ENCODE measurements at places on chromosomes 16 and 17.

DNA sequence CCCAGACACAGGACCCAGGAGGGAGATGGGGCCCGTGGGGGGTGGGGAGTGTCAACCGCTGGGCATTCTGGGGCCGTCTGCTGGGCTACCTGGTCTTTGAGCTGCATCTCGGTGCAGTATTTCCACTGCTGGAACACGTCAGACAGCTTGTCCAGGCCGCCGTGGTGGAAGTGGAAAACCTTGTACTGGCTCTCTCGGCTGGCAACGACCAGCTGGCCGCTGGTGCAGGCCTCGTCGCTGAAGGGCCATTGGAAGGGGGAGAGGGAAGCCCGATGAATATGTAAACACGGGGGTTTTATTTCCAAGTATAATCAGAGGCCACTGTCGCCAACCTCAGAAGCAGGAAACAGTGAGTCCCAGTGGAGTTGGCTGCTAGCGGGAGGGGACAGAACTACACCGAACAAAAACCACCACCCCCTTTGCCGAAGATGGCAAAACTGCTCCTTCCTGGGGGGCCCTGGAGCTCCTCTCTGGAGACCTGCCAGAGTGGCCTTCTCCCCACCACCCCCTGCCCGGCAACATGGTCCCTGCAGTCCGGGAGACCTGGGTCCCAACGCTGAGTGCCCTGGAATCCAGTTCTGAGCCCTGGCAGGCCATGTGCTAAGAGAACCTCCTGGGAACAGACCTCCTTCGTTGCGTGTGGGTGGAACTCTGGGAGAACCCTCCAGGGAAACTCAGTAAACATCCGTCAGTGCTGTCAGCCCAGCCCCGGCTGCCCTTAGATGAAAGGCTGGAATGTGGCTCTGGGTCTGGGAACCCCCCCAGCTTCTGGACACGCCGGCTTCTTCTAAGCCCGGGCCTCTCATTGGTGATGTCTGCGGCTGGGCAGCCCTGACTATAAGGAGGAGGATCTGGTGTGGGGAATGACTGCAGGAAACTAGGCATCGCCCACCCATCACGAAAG, 84.1 kb downstream of the TBC1D16 start:
- DNase-seq: peak; percentile 95

- DNase-seq: no peak
Observed at GRCh38 chr17:72906306-72906705, 186.2 kb downstream of the SLC39A11 start.

- peak; percentile 30 for DNase-seq
Observed at GRCh38 chr16:4505356-4506147, 29.4 kb downstream of the HMOX2 start.

- peak; percentile 71 for DNase-seq
Observed at GRCh38 chr16:15498427-15499175, 64.2 kb downstream of the BMERB1 start.

GRCh38 chr17:5042157-5043022, 7.2 kb upstream of the SLC52A1 start:
- no peak for DNase-seq

GRCh38 chr17:80663781-80664206, 119.2 kb downstream of the RPTOR start:
- DNase-seq: no peak

DNA sequence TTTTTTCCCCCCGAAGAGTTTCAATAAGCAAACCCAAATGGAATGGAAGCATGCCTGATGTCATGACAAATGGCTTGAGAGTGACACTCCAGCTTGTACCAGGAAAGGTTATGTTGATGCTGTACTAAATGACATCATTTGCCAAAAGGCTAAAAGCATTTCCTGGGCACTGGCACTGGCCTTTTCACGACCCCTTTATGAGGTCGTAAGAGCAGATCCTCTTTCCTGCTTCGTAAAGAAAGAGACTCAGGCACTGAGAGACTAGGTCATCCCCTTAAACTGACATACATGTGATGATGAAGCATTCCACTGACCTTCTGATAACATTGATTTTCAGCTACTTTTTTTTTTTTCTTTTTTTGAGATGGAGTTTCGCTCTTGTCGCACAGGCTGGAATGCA, 30.5 kb downstream of the CEP295NL start:
- peak; percentile 11 for DNase-seq

DNA sequence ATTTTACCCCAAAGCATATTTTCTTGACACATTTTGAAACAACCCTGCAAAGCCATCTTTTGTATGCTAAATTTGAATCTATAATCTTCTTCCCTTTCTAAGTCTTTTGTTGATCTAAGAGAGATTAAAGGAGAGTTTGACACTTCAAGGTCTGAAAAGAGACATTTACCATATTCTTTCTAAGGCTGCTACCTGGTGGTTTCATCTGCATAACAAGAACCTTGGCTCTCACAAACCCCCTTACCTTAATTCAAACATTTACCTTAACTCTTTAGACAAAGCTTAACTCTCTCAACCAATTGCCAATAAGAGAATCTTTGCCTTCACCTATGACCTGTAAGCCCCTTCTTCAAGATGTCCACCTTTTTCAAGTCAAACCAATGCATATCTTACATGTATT, 1143.6 kb downstream of the CDH11 start:
- DNase-seq: no peak

GRCh38 chr16:5580296-5580695, 482.7 kb upstream of the EEF2KMT start:
- DNase-seq: no peak

DNA sequence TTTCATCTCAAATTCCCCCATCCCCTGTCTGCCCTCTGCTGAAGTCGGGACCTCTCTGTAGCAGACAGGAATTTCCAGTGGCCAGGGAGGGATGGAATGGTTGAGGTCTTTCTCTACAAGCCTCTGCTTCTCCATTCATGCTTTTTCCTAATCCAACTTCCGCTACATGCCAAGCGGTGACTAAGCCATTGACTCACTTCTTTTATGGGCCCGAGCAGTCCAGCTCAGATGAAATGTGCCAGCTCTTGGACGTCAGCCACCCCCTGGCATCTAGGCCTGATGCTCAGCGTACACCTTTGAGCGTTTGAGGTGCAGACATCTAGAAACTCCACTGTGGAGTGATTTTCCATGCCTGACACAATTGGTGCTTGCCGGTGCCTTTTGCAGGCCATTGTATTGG, 40.7 kb upstream of the GPR139 start:
- DNase-seq: no peak

DNA sequence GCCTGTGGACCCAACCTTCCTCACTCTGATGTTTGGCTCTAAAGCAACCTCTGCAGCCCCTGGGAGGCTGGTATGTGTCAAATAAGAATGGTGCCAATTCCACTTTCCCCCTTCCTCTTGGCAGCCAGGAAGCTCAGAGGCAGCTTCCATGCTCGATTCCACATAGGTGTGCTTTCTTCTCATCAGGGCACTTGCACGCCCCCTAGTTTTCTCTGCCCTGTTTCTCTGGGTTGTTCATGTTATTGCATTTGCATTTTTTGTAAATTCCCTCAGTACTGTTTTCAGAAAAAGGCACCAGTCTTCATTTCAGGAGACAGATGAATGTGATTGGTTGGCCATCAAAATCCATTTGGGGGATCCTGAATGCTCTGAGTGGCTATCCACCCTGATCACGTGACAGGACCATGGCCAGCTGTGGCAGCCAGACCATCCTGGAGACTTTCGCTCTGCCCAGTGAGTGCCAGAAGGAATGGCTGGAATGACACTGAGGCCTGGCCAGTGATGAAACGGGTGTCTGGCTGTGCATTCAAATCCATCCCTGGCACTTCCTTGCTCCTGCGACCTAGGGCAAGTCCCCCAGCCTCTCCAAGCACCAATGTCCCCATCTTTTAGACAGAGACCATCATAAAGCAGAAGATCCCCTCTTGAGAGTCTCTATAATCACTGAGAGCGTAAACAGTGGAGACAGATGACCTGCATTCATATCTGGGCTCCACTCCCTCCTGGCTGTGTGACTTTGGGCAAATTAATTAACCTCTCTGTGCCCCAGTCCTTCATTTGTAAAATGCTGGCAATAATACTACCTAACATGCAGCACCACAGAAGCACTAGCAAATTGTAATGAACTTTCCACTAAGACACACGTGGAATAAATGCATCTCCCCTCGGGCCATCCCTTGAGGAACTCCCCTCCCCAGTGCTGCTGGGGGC, 56.4 kb downstream of the CNGB1 start:
- no peak for DNase-seq

- DNase-seq: no peak
Observed at GRCh38 chr17:77709594-77709993, 248.9 kb upstream of the TNRC6C start.

GRCh38 chr17:57403236-57403635, 146.9 kb downstream of the MSI2 start:
- DNase-seq: no peak

- peak; percentile 18 for DNase-seq
Observed at GRCh38 chr17:58666858-58667267, 25.0 kb downstream of the TEX14 start.

DNA sequence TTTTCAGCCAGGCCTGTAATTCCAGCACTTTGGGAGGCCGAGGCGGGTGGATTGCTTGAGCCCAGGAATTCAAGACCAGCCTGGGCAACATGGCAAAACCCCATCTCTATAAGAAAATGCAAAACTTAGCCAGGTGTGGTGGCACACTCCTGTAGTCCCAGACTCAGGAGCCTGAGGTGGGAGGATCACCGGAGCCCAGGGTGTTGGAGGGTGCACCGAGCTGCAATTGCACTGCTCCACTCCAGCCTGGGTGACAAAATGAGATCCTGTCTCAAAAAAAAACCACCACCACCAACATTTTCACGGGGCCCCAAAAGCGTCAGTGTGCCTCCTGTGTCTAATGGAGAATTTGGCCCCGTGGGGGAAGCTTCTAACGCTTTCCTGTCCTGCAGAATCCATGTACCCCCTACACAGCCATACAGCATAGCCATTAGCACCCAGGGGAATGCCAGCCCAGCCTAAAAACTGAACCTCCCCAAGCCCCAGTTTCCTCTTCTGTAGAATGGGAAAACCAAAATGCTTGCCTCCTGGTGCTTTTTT, 22.2 kb upstream of the MAP3K14 start:
- no peak for DNase-seq

DNA sequence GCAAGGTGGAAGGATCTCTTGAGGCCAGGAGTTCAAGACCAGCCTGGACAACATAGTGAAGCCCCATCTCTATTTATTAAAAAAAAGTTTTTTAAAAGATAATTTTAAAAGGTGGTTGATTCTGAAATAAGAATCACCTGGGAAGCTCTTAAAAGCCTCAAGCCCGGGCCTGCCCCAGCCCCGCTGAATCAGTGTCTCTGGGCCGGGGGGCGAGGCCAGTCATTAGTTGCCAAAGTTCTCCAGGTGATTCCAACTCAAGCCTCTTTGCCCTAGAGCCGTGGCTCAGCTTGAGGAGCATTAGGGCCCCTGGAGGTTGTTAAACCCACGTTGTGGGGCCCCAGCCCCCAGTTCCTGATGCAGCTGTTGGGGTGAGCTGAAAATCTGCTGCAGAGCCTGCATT, 24.6 kb downstream of the JPH3 start:
- no peak for DNase-seq

GRCh38 chr17:36889770-36890349, 47.4 kb upstream of the LHX1 start:
- DNase-seq: no peak

DNA sequence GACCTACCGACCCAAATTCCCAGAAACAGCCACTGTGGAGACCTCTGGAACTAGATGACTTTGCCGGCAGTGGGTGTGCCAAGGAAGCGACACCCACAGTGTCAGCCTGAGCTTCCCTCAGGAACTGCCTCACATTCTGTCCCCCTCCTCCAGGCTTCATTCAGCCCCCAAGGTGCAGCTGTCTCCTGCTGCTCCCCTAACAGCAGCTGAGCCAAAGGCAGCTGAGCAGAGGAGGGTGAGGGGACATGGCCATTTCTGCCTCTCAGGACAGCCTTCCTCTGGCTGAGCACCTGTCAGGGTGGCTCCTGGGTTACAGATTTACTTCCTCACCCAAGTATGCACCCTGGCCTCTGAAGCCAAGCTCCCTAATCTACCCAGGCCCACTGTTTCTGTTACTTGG, 22.1 kb upstream of the MTMR4 start:
- no peak for DNase-seq

GRCh38 chr17:80426671-80427326, 11.8 kb downstream of the ENDOV start:
- peak; percentile 54 for DNase-seq

Data from fibroblast of skin of back (primary cell).